ENCODE measurements at places on chromosomes 2 and 18.

DNA sequence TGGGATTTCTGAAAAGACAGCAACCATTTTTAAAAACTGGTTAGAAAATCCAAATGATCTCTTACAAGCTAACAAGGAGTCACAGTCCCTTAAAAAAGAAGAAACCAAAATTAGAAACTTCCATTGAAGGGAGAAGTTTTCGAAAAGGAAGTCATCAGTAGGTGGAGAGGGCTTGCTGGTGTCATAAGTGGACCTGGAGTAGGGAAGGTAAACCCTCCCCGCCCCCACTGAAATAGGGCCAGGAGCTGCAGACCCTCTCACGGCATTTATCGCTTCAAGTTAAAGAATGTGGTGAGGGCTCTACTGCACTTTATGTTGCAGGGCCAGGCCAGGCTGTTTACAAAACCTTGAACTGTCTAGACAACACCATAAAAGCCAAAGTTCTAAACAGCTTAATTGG, 2.9 kb downstream of the HOXD11 start:
- DNase-seq = no peak

DNA sequence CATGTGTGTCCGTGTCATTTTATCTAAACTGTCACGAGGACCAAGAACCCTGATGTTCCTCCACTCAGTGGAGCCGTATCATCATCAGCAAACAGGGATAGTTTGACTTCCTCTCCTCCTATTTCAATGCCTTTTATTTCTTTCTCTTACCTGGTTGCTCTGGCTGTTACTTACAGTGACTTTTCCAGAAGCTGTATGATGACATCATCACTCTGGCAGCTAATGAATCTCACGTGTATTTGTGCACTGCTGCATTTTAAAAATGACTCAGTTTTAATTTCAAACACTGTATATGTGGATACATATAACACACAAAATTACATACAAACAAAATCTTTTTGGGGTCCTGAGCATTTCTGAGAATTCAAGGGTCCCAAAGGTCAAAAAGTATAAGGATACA, 481.4 kb downstream of the CDH2 start:
- DNase-seq = no peak

GRCh38 chr2:121133551-121134319, 151.3 kb downstream of the TFCP2L1 start:
- no peak for DNase-seq

GRCh38 chr2:210028178-210028577, 25.7 kb downstream of the RPE start:
- DNase-seq = peak; percentile 25

- DNase-seq = no peak
These were observed 72.2 kb upstream of the OTOS start for GRCh38 chr2:240212425-240213225.

DNA sequence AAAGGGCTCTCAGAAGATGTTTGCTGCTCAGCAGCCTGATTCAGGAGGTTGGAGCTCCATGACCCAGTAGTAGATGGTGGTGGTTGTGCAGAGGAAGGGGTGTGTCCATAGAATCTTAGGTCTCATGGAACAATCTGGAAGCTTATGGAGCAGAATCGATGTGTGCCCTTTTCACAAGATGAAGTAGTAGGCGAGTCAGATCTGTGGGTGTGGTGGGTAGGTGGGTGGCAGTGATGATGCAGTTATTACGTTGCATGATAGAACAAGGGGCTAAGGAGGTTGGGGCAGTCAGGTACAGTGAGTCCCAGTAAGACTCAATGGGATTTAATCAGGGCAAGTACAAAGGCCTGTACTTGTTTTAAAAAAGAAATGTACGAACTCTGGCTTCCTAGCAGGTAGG, 9.1 kb downstream of the TET3 start:
- no peak for DNase-seq

GRCh38 chr18:57561728-57562423, 24.6 kb downstream of the FECH start:
- no peak for DNase-seq

DNA sequence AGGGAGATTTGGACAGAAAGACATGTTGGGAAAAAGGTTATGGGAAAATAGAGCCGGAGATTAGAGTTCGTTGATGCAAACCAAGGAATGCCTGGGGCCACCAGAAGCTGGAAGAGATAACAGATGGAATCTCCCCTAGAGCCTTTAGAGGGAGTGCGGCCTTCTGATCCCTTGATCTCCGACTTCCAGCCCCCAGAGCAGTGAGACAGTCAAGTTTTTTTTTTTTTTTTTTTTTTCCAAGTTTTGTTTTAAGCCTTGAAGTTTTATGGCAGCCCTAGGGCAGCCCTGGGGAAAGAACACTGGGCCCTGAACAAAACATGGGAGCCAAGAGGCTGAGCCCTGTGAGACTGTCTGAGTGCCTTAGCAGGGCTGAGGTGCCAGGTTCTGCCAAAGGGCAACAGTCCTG, 6.5 kb downstream of the DGKD start:
- no peak for DNase-seq

- no peak for DNase-seq
These were observed 78.0 kb upstream of the RPL31 start for GRCh38 chr2:100924122-100924519.

DNA sequence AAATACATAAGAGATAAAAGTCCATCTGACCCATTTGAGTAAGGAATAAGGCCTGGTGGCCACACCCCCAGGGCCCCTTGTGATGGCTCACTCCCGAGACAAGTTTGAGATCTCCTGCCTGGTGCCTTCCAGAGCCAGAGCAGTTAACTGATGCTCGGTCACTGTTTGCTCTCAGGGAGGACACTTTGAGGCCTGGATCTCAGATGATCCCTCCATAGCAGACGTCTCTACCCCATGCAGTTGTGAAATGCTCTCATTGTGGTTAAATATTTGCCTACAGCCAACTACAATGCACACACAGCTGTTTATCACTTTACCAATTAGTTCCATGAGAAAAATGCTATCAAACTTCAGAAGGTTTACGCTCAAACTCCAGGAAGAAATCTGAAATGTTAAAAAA, 12.3 kb downstream of the GYPC start:
- DNase-seq = no peak

DNA sequence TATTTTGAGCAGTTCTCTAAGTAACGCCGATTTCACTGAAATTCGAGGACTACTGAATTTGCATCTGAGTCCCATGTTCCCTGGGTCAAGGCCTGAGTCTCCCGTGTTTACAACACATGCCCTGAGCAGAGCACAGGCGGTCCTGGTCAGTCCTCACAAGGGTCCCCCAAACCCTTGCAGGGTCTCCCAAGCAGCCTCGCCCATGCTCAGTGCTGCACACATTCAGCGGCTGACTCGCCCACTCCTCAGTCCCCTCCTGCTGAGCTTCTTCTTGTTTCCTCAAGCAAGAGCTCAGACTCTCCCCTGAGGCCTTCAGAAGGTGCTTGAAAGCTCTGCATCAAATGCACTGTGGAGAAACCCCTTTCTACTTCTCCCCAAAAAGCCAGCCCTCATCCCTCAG, 114.6 kb downstream of the INHBB start:
- no peak for DNase-seq

DNA sequence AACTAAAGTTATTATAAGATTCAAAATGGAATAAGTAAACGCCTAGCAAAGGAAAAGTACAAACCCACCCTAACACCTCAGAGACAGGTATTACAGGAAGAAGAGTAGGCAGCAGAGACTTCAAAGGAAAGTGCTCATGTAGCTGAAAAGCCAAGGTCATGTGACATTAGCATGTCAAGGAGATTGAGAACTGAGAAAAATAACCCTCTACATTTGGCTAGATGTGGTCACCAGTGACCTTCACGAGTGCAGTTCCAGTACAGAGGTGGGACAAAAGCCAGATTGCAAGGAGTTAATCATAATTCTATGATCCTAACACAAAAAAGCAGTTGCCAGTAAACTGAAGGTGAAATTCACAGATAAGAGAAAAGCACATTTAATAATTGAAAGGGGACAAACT, 252.7 kb downstream of the ZEB2 start:
- no peak for DNase-seq

DNA sequence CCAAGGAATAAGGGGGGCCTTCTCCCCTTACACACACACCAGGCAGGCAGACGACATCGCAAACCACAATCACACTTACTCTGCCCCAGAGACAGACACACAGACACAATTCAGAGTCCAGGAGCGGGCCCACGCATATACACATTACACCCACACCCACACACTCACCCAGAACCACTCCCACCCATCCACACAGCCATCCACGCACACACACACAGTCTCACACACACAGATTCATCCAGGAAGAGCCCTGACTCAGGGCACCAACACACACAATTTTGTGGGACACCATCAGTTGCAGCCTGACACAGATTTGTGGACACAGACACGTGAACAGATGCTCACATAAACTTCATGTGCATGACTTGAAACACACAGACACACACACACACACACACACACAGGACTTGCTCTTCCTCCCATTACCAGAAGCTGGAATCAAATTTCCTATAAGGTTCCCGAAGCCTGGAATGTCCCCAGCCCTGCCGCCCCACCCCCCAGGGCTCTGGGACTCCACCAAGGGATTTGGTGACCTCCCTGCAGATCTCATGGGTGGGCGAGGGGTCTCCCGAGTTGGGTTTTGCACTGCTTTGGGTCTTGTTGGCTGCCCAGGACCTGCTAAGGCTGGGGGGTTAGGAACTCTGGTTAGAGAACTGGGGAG, 23.5 kb downstream of the TNS1 start:
- DNase-seq = no peak

- DNase-seq = no peak
These were observed 10.8 kb upstream of the CRACDL start for GRCh38 chr2:98946855-98947254.

DNA sequence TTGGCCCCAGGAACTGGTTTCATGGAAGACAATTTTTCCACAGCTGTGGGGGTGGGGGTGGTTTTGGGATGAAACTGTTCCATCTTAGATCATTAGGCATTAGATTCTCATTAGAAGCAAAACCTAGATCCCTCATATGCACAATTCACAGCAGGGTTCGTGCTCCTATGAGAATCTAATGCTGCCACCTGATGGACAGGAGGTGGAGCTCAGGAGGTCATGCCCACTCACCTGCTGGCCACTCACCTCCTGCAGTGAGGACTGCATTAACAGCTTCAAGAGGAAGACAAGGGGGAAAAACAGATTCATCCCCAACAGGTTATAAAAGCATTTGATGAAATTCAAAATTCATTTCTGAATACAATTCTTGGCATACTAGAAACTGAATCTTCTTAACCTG, 38.5 kb downstream of the THAP4 start:
- no peak for DNase-seq

DNA sequence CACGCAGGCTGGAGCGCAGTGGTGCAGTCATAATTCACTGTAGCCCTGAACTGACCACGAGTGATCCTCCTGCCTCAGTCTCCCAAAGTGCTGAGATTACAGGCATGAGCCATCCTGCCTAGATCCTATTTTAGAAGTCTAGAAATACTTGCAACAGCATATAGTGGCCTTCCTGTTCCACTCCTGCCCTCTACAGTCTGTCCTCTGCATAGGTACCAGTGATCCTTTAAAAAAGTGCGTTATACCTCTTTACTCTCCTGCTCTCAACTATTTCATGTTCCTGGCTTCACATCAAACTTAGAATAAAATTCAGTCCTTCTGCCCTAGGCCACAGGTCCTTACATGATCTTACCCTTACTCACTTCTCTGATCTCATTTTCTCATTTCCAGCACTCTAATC, 6.0 kb downstream of the COMMD1 start:
- no peak for DNase-seq

DNA sequence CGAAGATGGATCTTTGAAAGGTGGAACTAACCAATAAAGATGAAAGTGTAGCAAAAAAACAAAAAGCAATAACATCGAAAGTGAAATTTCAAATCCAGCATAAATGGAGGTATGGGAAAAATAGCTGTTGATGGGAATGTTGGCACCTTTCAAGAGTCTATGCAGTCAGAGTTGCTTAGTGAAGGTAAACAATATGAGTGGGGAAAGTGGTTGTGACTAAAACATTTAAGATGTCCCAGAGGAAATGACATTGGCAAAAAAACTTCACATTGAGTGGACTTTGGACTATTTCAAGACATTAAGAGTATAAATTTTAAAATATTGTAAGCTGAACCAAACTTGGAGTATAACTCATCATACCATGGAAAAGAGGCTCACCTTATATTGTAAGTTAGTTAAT, 17.7 kb downstream of the ETAA1 start:
- DNase-seq = no peak

GRCh38 chr2:174863183-174863582, 98.9 kb upstream of the CHRNA1 start:
- no peak for DNase-seq

Data from DMS79 (cell line).